HEK293T (cell line): ENCODE measurements at places on chromosomes 6 and 20.

DNA sequence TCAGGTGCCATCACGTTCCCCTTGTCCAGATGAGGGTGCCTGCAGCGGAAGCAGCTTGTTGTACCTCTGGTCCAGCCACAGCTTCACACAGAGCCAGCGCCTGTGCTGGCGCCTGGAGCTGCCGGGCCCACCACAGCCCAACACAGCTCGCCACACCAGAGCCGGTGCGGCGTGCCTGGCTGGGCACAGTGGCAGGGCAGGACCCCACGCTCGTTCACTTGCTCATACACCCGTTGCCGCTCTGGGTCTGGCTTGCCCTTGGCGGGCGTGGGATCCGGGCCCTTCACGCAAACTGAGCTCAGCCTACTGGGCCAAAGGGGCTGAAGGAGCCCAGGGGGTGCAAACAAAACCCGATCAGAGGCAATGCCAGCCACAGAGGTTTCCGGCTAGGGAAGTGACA lies 492.5 kb upstream of the MANEA start:
- DNase-seq, result no peak

DNA sequence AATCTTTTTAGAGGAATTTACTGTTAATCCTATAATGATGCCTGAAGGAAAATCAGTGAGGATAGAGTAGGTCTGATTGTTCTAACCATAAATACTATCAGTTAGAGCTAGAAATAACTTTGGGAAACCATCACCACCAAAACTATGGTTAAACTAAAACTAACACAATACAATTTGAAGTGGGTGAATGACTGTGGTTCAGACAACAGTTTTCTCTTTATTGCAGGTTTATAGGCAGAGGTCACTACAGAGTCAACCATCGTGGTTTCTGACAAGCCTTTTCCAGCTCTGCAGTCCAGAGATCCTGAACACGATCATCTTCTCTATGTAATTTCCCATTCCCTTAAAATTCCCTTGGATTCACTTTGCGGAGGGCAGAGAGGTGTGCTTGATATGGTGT lies 134.3 kb downstream of the IBTK start:
- no peak for DNase-seq

GRCh38 chr6:12572896-12573827 lies 143.4 kb upstream of the PHACTR1 start:
- DNase-seq, result no peak

- no peak for DNase-seq
Observed at GRCh38 chr6:47335466-47335865, 25.8 kb upstream of the TNFRSF21 start.

GRCh38 chr20:10951216-10951615 lies 277.4 kb upstream of the JAG1 start:
- DNase-seq, result no peak
